Neural crest cell (in vitro differentiated cells): ENCODE measurements at places on chromosomes 11 and 22.

GRCh38 chr22:24440718-24441405 lies 13.5 kb downstream of the ADORA2A start:
- no peak for DNase-seq

- no peak for DNase-seq
These were observed 93.7 kb downstream of the ZBTB16 start for GRCh38 chr11:114153224-114153623.

DNA sequence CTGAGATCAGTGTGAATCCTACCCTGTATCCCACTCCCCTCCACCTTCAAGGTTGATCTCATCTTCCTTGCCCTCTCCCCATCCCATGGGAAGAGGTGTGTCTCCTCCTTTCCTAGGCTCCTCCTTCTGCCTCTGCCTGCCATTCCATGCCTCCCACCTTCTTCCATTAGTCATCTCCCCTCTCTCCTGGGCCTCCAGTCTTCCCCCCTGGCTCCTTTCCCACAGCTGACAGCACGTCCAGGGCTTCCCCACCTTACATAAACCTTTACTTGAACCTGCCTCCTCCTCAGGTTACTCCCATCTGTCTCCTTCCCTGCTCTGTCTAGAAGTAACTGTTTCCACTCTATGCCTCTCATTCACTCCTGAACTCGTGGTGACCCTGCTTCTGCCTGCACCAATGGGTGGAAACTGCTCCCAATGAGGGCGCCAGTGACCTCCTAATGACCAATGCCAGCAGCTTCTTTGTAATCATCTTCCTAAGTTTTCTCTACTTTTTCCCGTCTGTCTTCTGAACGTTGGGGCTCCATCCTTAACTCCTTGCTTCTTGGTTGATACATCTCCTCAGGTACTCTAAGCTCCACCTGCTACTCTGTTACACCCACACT lies 266.9 kb upstream of the NARS2 start:
- no peak for DNase-seq

GRCh38 chr11:61602775-61603569 lies 22.1 kb upstream of the SYT7 start:
- no peak for DNase-seq

- no peak for DNase-seq
These were observed 85.0 kb upstream of the EED start for GRCh38 chr11:86159581-86159891.

- DNase-seq: no peak
These were observed 25.5 kb downstream of the CSF2RB start for GRCh38 chr22:36938886-36939285.

GRCh38 chr22:22691055-22691454 lies 46.6 kb downstream of the GGTLC2 start:
- DNase-seq: no peak

DNA sequence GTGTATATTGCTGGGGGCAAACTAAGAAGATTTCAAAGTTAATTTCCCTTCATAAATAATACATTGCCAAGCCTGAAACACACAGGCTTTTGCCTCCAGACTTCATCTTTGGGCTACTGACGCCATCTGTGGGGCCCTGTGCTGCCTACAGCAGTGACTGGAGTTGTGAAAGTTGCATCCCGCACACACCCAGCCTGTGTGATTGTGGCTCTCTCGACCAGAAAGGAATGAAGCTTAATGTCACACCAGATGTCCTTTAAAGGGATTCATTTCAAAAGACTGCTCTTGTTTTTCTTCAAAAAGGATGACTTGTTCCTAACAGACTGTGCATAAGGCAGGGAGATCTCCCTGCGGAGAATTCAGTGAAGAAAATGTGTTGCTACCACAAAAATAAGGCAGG lies 210.5 kb downstream of the FAM181B start:
- DNase-seq: no peak
